ENCODE measurements at places on chromosomes 7 and 10.

DNA sequence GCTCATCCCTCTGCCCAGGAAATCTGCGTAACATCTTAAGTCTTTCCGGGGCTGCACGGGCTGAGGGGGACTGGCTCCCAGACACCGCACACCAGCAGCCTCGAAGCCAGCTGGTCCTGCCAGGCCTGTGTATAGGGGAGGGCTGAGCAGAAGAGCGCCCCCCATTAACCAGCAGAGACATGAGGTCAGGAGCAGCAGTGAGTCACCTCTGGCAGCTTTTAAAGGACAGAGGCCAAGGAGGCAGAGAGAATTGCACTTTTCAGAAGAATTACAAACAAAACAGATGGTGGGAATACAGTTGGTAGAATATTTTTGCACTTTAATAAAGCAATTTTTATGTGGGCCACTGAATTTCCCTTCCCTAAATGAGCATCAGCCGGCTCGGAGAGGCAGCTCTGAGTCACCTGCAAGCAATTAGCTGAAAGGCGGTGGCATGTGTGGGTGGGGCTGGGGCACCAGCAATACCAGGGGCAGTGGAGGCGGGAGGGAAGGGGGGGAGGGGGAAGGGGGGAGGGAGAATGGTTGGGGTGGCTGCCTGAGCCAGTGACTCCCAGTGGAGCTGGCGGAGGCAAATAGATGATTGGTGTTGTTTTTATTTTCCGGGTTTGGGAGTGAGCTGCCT lies 39.1 kb downstream of the GOLGA7B start:
- no peak for DNase-seq

GRCh38 chr10:6486309-6486708 lies 93.8 kb downstream of the PRKCQ start:
- no peak for DNase-seq

GRCh38 chr10:69814251-69814650 lies 12.5 kb downstream of the COL13A1 start:
- DNase-seq = no peak

GRCh38 chr10:126309228-126309883 lies 78.9 kb downstream of the ADAM12 start:
- DNase-seq = no peak

- peak; percentile 56 for DNase-seq
Measured at GRCh38 chr10:7525314-7526016, 114.6 kb upstream of the SFMBT2 start.

DNA sequence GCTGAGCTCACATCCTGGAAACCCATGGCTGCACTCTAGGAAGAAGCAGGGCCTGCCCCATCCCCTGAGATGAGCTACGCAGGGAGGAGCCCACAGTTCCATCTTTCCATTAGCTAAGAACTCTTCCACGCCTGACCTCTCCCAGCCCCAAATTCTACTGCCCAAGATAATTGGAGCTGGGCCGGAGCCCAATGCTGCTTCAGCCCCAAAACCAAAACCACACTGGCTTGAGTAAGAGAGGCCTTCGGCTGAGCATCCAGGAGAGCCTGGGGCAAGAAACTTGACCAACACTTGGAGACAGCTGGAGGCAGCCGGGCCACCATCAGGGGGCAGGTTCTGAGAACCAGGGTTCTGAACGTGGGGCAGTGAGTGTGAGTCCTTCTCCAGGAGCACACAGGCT lies 116.1 kb upstream of the ZMIZ1 start:
- DNase-seq = no peak

- no peak for DNase-seq
Measured at GRCh38 chr10:5890452-5890915, 441 bp downstream of the FBH1 start.

- DNase-seq = no peak
Measured at GRCh38 chr10:127013211-127013656, 108.0 kb downstream of the DOCK1 start.

- no peak for DNase-seq
Measured at GRCh38 chr7:105285118-105285874, 103.4 kb downstream of the SRPK2 start.

DNA sequence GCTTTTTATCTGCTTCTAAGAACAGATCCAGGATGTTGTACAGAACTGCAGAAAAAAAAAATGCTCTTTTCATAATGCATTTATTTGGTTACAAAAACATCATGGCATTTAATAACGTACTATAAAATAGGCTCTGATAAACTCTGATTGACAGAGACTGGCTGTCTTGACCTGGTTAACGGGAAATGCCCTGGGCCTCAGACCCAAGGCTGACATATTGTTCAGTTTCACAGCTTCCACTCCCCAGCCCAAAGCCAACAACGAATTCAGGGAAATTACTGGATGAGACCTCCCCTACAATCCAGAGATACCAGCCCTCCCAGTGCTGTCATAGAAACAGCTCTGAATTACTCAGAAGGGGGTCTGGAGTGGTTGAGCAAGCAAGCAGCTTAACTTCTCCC lies 260.1 kb downstream of the CREB5 start:
- no peak for DNase-seq

- no peak for DNase-seq
Measured at GRCh38 chr10:7734821-7735220, 31.7 kb downstream of the ITIH2 start.

GRCh38 chr7:92368741-92369140 lies 78.5 kb upstream of the GATAD1 start:
- no peak for DNase-seq

DNA sequence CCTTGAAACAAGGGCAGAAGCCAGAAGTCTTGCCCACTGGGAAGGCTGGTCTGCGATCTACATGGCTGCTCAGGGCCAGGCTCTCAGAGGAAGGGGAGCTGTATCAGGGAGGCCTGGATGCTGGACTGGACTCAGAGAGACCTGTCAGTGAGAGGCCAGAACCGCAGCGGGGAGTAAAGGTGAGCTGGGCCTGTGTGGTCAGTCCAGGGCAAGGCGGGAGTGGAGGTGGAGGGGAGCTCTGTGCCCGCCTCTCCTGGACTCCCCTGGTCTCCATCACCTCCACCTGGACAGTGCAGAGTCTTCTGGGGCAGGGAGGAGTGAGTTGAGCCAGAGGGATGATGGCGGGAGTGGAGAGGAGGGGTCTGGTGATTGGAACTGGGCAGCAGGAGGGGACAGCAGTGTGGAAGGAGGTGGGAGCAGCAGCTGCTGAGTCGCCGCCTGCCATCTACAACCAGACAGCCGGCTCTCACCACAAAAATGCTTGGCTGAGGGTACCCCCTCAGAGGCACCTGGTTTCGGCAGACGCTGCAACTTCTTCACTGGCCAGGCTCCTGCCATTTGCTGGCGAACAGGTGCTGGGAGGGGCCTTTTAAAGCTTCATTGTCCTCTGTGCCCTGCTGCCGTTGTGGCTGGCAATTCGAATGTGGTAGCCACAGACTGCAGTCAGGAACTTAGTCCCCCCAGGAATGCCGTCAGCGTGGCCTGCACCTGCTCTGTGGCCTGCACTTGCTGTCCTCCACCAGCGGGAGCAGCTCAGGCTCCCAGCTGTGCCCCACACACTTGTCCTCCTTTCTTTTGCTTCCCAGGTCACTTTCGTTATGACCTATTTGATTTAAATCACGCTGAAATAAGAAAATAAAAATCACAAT lies 3.5 kb downstream of the RASSF4 start:
- DNase-seq = no peak

GRCh38 chr7:90593205-90593604 lies 2.9 kb upstream of the CDK14 start:
- DNase-seq = no peak

DNA sequence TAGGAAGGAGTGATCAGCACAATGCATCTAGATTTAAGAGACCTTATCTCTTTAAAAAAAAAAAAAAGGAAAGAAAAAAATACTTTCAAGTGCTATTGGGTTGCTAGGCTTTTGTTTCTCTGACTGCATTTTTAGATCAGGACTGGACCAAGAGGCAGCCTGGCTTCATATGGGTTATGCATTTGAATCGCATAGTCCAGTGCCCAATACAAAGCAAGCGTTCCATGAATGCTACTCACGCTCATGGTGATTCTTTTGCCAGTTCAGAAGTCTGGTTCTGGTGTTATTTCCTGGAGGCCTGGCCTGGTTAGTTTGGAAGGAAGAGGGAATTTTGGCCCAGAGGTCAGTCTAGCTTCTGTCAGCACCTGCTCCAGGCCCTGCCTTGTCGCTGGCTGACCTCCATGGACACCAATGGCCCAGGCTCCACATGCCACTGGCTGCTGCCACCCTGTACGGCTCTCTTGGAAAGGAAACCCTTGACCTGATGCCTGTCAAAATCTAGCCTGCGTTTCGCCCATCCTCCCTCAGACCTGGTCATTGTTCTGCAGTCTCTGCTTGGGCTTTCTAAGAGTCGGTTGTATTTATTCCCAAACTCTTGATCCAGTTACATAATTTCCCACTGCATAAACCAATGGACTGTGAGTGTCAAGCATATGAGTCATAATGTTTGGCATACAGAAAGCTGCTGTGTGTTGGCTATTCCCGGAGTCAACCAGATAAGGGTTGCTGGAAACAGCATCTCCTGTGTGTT lies 74.3 kb upstream of the MKX start:
- DNase-seq = no peak

- DNase-seq = no peak
Measured at GRCh38 chr10:31645786-31646185, 282.8 kb downstream of the ARHGAP12 start.

DNA sequence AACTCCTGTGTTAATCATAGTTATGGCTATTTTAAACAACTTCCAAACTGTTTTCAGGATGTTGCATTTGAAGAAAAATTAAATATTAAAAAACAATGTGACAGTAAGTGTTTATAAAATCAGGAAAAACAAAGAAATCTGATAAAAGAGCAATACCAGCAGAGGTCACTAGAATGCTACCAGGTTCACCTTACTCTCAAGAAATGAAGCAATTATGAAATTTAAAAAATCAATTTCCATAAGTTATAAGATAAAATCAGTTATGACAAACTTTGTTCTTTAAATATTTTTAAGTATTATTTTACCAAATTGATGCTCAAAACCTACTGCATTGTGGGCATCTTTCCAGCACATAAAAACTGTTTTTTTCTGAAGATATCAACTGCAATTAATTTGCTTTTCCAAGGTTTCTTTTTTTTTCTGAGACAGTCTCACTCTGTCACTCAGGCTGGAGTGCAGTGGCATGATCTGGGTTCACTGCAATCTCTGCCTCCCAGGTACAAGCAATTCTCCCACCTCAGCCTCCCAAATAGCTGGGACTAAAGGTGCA lies 50.7 kb upstream of the RHEB start:
- no peak for DNase-seq

DNA sequence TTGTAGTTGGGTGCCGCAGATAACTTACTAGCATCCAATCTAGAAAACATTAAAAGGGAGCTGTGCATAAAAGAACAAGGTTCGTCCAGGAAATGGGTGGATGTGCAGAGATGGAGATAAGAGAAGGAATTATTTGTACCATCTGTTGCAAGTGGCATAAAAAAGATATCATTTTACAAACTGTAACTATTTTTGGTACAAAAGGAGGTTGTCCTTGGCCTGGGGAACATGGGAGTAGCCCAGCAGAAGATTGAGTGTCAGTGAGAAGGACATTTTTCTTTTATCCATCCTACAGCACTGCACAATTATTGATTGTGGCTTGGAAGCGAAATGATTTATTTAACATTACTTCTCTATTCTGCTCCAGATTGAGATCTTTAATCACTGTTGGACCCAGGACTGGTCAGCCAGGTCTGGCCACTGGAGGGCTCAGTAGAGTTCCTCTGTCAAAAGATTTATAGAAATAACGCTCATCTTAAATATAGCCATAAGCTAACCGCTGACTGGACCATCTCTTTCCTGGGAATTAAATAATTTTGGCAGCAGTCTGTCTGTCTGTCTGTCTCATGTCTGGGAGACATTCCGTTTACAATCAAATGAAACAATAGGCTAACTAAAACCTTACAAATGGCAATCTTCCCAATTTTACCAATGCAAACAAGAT lies 254.1 kb downstream of the KIAA1217 start:
- DNase-seq = no peak

DNA sequence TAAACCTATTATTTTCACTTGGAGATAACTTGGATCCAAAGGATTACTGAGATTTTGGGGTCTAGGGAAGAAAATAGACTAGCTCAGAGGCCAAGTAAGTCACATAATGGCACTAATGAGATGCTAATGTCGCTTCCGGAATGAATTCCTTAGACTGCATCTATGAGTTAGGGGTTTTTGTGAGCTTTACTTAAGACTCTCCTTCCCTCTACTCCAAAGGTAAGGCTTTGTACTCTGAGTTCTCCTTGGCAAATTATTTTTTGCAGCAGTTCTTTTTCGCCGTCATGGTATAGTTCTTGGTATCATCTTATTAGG lies 143.9 kb upstream of the KLF14 start:
- no peak for DNase-seq

DNA sequence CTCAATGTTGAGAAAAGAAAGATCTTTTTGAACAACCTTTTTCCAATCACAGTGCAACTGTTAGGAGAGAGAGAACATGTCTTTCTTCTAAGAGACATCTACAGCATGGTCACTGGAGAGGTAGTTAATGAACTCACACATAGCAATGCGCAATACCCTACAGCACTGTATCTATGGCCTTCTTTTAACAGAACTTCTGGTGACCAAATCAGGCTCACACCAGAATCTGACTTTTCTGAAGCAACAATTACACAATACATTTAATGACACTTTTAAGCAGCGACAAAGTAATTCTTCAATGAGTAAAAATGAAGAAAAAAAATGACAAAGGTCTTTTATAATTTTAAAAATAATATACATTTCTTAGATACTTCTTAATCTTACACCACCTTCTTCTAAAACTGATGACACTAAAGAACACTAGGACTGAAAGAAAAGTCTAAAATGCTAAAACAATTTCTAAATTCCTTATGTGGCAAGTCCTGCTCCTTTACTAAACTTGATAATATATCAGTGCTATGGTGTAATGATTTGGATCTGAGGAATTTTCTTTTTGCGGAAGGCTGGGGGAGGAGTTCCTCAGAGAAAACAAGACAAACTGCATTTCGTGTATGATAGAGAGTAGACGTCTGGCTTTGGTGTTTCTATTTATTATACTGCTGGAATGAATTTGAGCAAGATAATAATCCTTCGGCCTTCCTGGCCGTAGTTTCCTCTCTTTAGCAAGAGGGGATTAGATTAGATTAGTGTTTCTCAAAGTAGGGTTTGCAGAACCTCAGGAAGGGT lies 166.3 kb downstream of the ZNF438 start:
- DNase-seq = no peak

GRCh38 chr7:11343818-11344413 lies 370.2 kb downstream of the PHF14 start:
- DNase-seq = no peak

- no peak for DNase-seq
Measured at GRCh38 chr7:37052705-37053104, 328.4 kb upstream of the AOAH start.

DNA sequence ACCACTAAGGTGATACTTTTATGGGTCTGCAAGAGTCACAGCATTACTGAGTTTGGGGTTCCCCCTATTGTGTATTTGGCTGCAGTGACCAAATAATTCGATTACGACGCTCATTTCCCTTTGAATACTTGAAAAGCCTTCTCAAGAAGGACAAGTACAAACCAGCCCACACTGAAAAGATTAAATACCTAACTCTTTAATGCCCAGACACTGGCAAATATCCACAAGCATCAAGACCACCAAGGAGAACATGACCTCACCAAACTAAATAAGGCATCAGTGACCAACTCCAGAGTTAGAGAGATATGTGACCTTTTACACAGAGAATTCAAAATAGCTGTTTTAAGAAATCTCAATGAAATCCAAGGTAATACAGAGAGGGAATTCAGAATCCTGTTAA lies 31.8 kb upstream of the SFTPD start:
- no peak for DNase-seq

- no peak for DNase-seq
Measured at GRCh38 chr10:79113827-79114226, 45.1 kb downstream of the ZMIZ1 start.

Measured in effector CD4-positive, alpha-beta T cell (primary cell).